ENCODE measurements at places on chromosomes 13 and 19.

GRCh38 chr13:94366677-94367076 is 112.8 kb downstream of the DCT start:
- DNase-seq = no peak

- no peak for DNase-seq
These were observed 33.4 kb upstream of the FRY start for GRCh38 chr13:31998131-31998530.

DNA sequence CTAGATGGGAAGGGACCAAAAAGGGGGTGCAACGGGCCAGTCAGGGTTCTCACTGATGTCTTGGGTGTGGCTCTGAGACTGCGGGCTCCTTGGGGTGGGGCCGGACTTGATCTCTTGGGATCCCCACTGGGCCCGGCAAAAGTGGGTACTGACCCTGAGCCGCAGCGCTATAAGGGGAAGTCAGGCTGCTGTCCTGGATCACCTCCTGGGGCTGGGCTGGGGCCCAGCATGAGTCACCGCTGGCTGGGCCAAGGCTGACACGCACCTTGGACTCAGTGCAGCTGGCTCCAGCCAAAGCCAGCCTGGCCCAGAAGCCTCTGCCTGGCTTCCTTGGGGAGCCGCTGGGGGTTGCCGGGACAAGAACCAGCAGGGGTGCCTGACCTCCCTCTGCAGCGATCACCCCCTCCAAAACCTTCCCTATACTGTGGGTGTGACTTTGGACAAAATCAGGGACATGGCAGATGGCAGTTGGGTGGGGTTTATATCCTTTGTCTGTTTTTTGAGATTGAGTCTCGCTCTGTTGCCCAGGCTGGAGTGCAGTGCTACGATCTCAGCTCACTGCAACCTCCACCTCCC is 617 bp upstream of the IQCN start:
- DNase-seq = no peak

DNA sequence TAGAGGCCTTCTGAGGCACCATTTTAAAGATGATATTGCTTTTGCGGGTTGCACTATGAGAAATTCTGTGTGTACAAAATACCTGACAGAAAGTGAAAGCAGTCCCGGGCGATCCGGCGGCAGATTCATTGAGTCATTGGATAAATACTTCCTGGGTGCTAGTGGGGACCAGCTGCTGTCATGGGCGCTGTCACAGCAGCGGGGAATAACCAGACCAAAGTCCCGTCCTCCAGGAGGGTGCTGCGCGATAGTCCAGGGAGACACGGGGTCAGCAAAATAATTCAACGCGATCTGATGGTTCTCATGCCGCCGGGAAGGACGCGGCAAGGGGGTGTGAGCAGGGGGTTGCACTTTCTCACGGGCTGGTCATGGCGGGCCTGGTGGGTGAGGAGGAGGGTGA is 13.5 kb downstream of the ZFR2 start:
- no peak for DNase-seq

DNA sequence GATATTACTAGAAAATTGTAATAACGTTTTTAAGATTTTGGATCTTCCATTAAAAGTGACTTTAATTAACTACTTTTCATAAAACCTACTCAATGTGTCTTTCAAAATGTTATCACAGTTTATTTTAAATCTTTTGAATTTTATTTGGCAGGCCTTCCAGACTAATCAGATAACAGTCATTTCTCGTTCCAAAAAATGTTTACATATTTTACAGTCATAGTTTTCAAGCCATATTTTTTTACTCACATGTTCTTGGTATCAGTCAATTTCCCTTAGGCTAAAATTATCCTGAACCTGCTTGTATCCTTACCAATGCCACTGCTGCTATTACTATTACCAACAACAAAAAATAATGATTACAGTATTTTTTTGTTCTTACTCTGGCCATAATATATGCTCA is 1783.5 kb downstream of the SLITRK5 start:
- no peak for DNase-seq

GRCh38 chr19:28988066-28988465 is 224.9 kb downstream of the UQCRFS1 start:
- no peak for DNase-seq

- DNase-seq = no peak
These were observed 9.2 kb upstream of the OVOL3 start for GRCh38 chr19:36101550-36102327.
